Endothelial cell of coronary artery (primary cell): ENCODE measurements at places on chromosomes 2 and 18. TPM values are rescaled to one million over a fixed set of nuclear protein-coding genes. Genes with fewer than 3 reads are reported as not detected.

PLGLB2 gene
- 0.72 and 1.3 TPM in 2 replicates for total RNA-seq

LIMS3 gene
- 10.1 and 28.2 TPM in 2 replicates for total RNA-seq

ABCB11 gene
- total RNA-seq = 0.18 and 0.56 TPM in 2 replicates

TTC39C gene
- 3.4 and 4.4 TPM in 2 replicates for total RNA-seq

RMND5A gene
- total RNA-seq = 38.9 and 40.8 TPM in 2 replicates

HOXD1 gene
- 1.8 and 2.3 TPM in 2 replicates for total RNA-seq

DRC1 gene
- 0.27 TPM in 1 of 2 replicates, not detected in the other for total RNA-seq

CD207 gene
- under 0.01 TPM in 1 of 2 replicates, not detected in the other for total RNA-seq

LOXHD1 gene
- total RNA-seq = not detected in 2 replicates

GALNT14 gene
- total RNA-seq = 0.45 TPM in 1 of 2 replicates, not detected in the other

ANTXR1 gene
- 4.0 and 18.4 TPM in 2 replicates for total RNA-seq

CACNB4 gene
- total RNA-seq = 0.18 and 0.28 TPM in 2 replicates

ZNF407 gene
- total RNA-seq = 17.2 and 17.3 TPM in 2 replicates

SLC5A7 gene
- not detected in 2 replicates for total RNA-seq

CD28 gene
- total RNA-seq = under 0.01 TPM in 2 replicates

LANCL1 gene
- total RNA-seq = 15.7 and 23.5 TPM in 2 replicates

NABP1 gene
- 44.1 and 46.1 TPM in 2 replicates for total RNA-seq

ROCK2 gene
- 40.4 and 43.2 TPM in 2 replicates for total RNA-seq

TIGD1 gene
- total RNA-seq = 1.2 and 1.8 TPM in 2 replicates

TCF7L1 gene
- total RNA-seq = 3.9 and 5.1 TPM in 2 replicates

ZNF513 gene
- total RNA-seq = 6.2 and 7.6 TPM in 2 replicates

RFX8 gene
- 0.28 and 0.81 TPM in 2 replicates for total RNA-seq

DSEL gene
- 7.8 and 13.4 TPM in 2 replicates for total RNA-seq

SOX11 gene
- total RNA-seq = not detected in 2 replicates

NOSTRIN gene
- total RNA-seq = 0.36 TPM in 1 of 2 replicates, not detected in the other

STAM2 gene
- 20.2 and 25.7 TPM in 2 replicates for total RNA-seq

DNAH6 gene
- under 0.01 and 0.09 TPM in 2 replicates for total RNA-seq

GNAL gene
- total RNA-seq = 0.09 and 0.47 TPM in 2 replicates

SERPINB10 gene
- 0.09 TPM in 1 of 2 replicates, not detected in the other for total RNA-seq

OTOS gene
- total RNA-seq = not detected in 2 replicates

LONRF2 gene
- under 0.01 TPM in 2 replicates for total RNA-seq

NEU2 gene
- not detected in 2 replicates for total RNA-seq

ERMN gene
- not detected in 2 replicates for total RNA-seq

CRACDL gene
- 7.0 and 8.7 TPM in 2 replicates for total RNA-seq

CAPN14 gene
- under 0.01 and 0.09 TPM in 2 replicates for total RNA-seq

C2orf72 gene
- total RNA-seq = 0.19 TPM in 1 of 2 replicates, not detected in the other

TUBA3D gene
- total RNA-seq = not detected in 2 replicates

NCKAP5 gene
- 0.27 and 0.38 TPM in 2 replicates for total RNA-seq

RUFY4 gene
- total RNA-seq = not detected in 2 replicates

CPLX4 gene
- not detected in 2 replicates for total RNA-seq

NT5DC4 gene
- not detected in 2 replicates for total RNA-seq

NTSR2 gene
- total RNA-seq = not detected in 2 replicates

SETBP1 gene
- total RNA-seq = 0.38 and 3.2 TPM in 2 replicates

ALLC gene
- not detected in 2 replicates for total RNA-seq

LINC00305 gene
- total RNA-seq = not detected in 2 replicates

RHBDD1 gene
- total RNA-seq = 8.6 and 21.0 TPM in 2 replicates

ERICH2 gene
- not detected in 2 replicates for total RNA-seq

THSD7B gene
- total RNA-seq = under 0.01 TPM in 1 of 2 replicates, not detected in the other

EPB41L5 gene
- total RNA-seq = 29.3 and 30.1 TPM in 2 replicates

RND3 gene
- 58.3 and 60.7 TPM in 2 replicates for total RNA-seq

LOXL3 gene
- 0.99 and 31.5 TPM in 2 replicates for total RNA-seq

IL36G gene
- not detected in 2 replicates for total RNA-seq

RIT2 gene
- total RNA-seq = not detected in 2 replicates

CHRNG gene
- not detected in 2 replicates for total RNA-seq

DSG2 gene
- under 0.01 TPM in 2 replicates for total RNA-seq

CAVIN2 gene
- 93.7 and 128 TPM in 2 replicates for total RNA-seq
